NK-92 treated with Interleukin-12 subunit alpha and Interleukin-12 subunit beta, amount 100 ng/mL, for 24 hours (cell line): ENCODE measurements at places on chromosomes 2 and 18.

- DNase-seq: no peak
Measured at GRCh38 chr2:232120911-232121310, 159.4 kb downstream of the DIS3L2 start.

DNA sequence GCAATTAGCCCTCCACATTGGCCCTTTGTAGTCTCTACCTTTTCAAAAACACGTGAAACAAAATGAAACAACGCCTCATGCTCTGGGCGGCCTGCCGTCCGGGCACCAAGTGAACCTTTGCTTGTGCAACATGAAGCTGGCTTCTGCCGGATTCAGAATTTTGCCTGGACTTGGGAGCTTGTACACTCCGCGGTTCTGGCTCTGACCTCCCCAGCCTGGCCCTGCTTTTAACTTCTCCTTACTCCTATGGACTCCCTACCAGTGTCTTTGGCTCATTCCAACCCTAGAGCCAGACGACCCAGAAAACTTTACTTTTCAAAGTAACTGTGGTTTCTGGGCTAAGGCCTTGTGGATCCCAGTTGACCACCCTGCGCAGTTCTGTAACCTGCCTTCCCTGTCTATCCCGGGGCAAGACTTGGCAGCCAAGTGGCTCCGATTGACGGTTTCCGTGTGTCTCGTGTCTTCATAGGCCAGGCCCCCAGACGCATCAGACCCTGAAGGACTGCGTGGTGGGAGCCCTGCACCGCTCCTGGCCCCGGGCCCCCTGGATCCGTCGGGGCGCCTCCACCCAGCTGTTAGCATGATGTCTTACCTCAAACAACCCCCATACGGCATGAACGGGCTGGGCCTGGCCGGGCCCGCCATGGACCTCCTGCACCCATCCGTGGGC, 1.9 kb downstream of the OTX1 start:
- no peak for DNase-seq

DNA sequence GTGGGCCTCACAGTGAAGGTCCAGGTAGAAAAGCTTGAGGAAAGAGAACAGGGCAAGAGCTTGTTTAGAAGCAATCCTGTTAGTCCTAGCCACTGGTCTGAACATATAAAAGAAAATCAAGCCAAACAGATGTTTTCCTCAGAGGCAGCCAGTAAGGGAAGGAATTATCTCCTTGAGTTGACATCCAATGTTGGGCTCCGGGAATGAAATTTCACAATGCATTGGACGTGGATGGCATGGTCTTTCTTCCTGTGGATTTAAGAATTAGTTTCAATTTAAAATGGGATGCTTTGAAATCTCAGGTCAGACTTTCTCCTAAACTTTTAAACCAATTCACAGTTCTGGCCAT, 92.1 kb downstream of the ACKR3 start:
- DNase-seq: no peak

DNA sequence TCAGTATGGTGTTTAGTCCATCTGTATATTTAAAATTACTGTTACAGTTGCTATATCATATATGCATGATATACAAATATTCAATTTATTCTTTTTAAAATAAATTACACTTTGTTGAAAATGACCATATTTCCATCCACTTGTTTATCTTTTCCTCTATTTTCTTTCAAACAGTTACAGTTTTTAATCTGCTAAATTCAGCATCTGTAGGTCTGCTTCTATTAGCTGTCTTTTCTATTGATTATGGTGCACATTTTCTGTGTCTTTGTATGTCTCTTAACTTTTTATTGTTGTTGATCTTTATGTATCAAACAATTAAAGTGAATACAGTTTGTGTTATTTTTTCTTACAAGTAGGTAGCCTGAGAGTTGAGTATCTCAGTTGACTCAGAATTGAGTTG, 28.1 kb downstream of the IL18R1 start:
- no peak for DNase-seq

GRCh38 chr18:78165525-78165924, 814.1 kb upstream of the SALL3 start:
- no peak for DNase-seq

DNA sequence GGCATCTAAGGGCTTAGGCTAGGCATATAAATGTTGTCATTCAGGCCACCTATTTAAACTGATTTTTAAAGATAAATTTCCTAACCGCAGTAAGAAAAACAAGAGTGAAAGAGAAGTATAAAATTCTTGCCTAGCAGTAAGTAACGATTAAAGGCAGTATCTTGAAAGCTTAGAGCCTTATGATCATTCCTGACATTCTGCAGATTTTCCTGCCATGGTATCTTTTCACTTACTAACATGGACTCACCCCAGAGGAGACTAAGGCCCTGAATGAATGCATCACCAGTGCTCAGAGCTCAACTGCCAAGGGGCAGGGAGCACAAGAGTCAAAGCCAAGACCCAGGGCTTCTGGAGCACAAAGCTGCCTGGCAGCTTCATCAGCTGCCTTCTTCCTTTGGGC, 133.1 kb downstream of the GCA start:
- DNase-seq: no peak

DNA sequence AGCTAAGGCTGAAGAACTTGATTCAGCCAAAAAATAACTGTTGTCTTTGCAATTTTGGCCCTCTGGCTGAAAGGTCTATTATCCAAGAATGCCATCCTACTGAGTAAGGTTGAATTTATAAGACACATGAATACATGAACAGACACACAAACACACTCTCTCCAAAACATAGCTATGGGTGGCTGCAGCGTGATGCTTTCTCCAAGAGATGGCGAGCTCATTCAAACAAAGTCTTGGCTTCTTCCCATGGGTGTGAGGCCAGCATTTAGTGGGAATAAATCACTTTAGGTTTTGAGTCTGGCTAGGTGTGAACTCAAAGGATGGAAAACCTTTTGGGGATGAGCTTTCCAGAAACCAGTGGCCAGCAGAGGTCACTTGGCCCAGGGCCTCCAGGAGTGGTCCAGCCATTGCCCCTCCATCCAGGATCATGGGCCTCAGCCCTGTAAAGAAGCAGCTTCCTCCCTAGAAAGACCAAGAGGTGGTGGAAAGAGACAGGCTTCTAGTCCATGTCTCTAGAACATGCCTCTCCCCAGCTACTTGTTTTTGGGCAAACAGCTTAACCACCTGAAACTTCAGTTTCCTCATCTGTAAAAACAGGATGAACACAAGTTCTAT, 11.0 kb upstream of the OSR1 start:
- DNase-seq: no peak

DNA sequence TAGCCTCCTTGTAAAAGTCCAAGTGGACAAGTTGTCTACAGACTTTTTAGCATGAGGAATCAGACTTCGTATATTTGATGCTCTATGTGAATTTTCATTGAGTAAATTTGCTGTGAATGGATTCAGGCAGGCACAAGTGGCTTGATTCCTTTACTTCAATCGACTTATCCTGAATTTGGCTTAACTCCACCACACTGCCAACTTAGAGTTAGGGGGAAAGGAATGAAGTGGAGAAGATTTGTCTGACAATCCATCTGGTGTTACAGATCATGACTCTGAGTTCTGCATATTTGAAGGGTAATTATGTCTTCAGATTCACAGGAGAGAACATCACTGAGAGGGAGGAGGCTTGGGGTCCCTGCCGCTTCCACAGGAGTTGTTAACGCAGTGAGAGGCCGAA, 829.3 kb downstream of the DCC start:
- DNase-seq: no peak

- no peak for DNase-seq
Measured at GRCh38 chr2:119647440-119648169, 31.4 kb upstream of the TMEM177 start.

GRCh38 chr2:140701726-140702125, 1429.1 kb downstream of the LRP1B start:
- no peak for DNase-seq

DNA sequence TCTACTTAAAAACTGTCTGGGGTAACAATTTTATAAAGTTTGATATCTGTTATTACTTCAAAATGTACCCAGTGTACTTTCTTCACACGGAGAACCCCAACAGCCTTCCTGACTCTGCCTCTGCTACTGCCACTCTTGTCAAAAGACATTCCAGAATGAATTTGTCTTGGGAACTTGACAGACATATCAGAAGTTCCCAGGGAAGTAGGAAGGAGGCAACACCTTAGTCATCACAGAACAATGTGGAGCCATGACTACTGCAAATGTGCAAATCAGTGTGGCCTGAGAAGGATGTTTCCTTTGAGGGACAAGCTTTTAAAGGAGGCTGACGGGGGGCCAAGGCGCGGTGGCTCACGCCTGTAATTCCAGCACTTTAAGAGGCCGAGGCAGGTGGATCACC, 133.8 kb upstream of the RNF152 start:
- no peak for DNase-seq

DNA sequence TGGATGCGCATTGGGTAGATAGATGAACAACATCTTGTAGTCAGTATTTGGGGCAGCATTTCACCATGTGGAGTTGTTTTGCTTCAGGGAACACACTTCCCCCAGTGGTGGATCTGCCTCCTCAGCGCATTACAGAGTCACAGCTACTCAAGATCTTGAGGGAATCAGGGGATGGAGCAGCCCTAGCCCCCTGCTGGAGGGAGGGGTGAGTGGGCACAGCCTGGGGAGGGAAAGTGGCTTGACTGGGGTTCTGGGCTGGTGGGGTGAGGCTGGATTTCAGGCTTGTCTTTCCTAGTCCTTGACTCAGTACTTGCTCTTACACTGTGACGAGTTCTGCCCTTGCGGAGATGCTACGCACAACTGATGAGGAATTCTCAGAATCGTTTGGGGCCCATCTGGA, 271.0 kb upstream of the HS6ST1 start:
- no peak for DNase-seq

DNA sequence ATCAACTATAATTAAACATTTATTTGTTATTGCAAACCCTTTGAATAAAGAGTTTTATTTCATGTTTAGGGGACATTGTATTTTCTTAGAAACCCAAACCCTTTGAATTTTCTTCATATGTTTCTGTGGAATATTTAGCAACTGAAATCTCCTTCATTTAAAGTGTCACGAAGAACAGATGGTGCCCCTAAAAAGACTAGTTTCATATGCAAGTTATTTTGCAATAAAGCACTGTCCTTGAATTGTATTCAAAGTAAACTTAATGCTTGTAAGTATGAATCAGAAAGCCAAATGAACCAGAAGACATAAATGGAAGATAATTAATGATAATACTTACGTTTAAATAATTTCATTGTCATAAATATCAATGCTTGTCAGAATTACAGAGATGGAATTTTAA, 151.9 kb upstream of the CWC22 start:
- DNase-seq: no peak

- no peak for DNase-seq
Measured at GRCh38 chr2:227864161-227864756, 7.2 kb upstream of the DAW1 start.

- no peak for DNase-seq
Measured at GRCh38 chr2:181575650-181576025, 81.3 kb downstream of the CERKL start.

- no peak for DNase-seq
Measured at GRCh38 chr2:169910109-169910799, 83.0 kb downstream of the UBR3 start.

GRCh38 chr2:73979686-73980085, 5.0 kb upstream of the TET3 start:
- DNase-seq: no peak

DNA sequence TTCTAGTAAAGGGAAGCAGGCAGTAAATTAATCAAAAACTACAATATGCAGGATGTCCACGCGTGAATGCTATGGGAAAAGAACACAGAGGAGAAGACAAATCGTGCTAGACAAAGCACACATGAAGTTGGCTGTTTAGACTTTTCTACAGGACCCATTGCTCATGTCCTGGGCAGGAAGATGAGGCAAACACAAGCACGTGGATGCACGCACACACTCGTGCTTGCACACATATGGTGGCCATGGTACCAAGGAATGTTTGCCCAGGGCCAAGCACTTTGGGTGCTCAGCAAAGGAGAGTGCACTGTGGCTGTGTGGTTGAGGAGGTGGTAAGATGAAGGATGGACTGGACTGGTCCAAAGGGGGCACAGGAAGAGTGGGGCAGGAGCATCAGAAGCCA, 80.2 kb upstream of the MCFD2 start:
- no peak for DNase-seq

- DNase-seq: no peak
Measured at GRCh38 chr2:189569295-189569910, 11.2 kb downstream of the SLC40A1 start.

- no peak for DNase-seq
Measured at GRCh38 chr2:227205701-227206100, 41.3 kb downstream of the COL4A3 start.

DNA sequence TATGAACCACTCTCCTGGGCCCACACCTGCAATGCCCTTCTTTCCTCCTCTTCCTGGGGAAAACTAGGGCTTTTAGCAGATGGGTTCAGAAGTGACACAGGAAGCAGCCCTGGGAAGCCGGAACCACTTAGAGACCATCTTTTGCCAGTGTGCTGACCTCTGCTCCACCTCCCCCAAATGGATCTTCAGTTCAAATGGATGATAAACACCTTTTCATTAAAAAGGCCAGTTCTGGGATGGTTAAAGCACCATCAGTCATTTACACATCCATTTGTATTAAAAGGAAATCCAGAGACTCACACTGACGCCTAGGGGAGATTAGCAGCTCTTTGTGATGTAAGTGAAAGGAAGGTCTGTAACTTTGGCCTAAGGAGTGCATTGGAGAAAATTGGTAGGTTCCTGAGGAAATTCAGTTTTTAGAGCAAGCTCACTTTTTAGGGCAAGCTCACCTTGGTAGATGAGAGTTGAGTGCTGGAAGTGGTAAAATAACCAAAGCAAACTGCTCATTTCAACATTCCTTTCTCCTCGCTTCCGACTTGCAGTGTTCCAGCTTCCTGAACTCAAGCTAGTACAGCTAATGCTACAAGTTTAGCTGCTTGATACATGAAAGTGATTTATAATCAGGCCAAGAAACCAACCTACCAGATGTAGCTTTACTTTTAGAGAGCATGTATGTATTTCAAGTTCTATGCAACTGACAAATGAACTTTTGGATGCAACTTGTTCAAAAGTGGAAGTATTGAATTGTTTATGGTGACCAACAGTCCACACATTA, 47.7 kb downstream of the ACTR2 start:
- no peak for DNase-seq

GRCh38 chr2:207782238-207783030, 12.7 kb upstream of the FZD5 start:
- no peak for DNase-seq
